ENCODE measurements at places on chromosomes 12 and 14. TPM values are rescaled to one million over a fixed set of nuclear protein-coding genes. Genes with fewer than 3 reads are reported as not detected.

CAPZA3 gene
- not detected for polyA plus RNA-seq

CLEC4C gene
- not detected for polyA plus RNA-seq

SLC25A47 gene
- polyA plus RNA-seq = not detected

HCAR1 gene
- not detected for polyA plus RNA-seq

CLEC2A gene
- polyA plus RNA-seq = not detected

SGPP1 gene
- 22.2 TPM for polyA plus RNA-seq

SYT1 gene
- polyA plus RNA-seq = 227 TPM

KRT78 gene
- not detected for polyA plus RNA-seq

RIMBP2 gene
- 7.0 TPM for polyA plus RNA-seq

CLEC14A gene
- polyA plus RNA-seq = 1.1 TPM

NRXN3 gene
- 113 TPM for polyA plus RNA-seq

GAS2L3 gene
- 2.9 TPM for polyA plus RNA-seq

ITGA5 gene
- polyA plus RNA-seq = 3.8 TPM

CLEC1A gene
- polyA plus RNA-seq = 0.24 TPM

TMEM63C gene
- polyA plus RNA-seq = 0.29 TPM

TMPRSS12 gene
- not detected for polyA plus RNA-seq

KRT4 gene
- polyA plus RNA-seq = not detected

SSTR1 gene
- 0.67 TPM for polyA plus RNA-seq

ATG14 gene
- 3.8 TPM for polyA plus RNA-seq

ACVR1B gene
- 12.8 TPM for polyA plus RNA-seq

SLC4A8 gene
- 41.2 TPM for polyA plus RNA-seq

ING4 gene
- polyA plus RNA-seq = 22.4 TPM

TMPO gene
- 6.4 TPM for polyA plus RNA-seq

SPTSSA gene
- polyA plus RNA-seq = 211 TPM

NIN gene
- 6.5 TPM for polyA plus RNA-seq

CD163L1 gene
- 0.63 TPM for polyA plus RNA-seq

IFNG-AS1 gene
- polyA plus RNA-seq = not detected

CCDC175 gene
- 5.4 TPM for polyA plus RNA-seq

PSMD9 gene
- 20.5 TPM for polyA plus RNA-seq

HOXC9 gene
- not detected for polyA plus RNA-seq

NTS gene
- polyA plus RNA-seq = not detected

TSPAN31 gene
- 52.7 TPM for polyA plus RNA-seq

FAM234B gene
- polyA plus RNA-seq = 76.6 TPM

All from Purkinje cell (primary cell).